ENCODE measurements at places on chromosomes 11 and 22.

GRCh38 chr11:134712228-134713145 is 300.4 kb upstream of the B3GAT1 start:
- no peak for DNase-seq

DNA sequence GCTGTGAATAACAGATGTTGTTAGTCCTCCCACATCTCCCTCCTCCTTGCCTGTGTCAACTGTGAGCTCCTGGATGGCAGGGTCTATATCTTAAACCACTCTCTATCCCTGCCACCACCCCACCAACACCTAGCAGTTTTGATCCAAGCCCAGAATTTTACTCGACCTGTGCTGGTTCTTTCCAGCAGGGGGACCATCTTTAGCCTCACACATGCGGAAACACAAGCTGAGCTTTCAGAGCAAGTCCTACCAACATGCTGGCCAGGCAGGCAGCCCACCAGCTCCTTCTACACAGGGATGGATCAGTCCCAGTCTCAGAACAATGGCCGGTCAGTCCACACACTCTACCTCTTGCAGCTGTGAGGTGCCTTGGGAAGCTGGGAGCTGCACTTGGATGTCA is 231.5 kb downstream of the NXPE2 start:
- DNase-seq, result no peak

GRCh38 chr11:14310679-14311078 is 48.3 kb downstream of the RRAS2 start:
- DNase-seq, result no peak

GRCh38 chr11:95003716-95004115 is 21.3 kb upstream of the KDM4E start:
- no peak for DNase-seq

- no peak for DNase-seq
These were observed 1.1 kb downstream of the NEAT1 start for GRCh38 chr11:65423516-65424204.

- DNase-seq, result no peak
These were observed 45.0 kb downstream of the CASP12 start for GRCh38 chr11:104853276-104853675.

GRCh38 chr11:34536056-34536455 is 22.5 kb upstream of the ELF5 start:
- no peak for DNase-seq

DNA sequence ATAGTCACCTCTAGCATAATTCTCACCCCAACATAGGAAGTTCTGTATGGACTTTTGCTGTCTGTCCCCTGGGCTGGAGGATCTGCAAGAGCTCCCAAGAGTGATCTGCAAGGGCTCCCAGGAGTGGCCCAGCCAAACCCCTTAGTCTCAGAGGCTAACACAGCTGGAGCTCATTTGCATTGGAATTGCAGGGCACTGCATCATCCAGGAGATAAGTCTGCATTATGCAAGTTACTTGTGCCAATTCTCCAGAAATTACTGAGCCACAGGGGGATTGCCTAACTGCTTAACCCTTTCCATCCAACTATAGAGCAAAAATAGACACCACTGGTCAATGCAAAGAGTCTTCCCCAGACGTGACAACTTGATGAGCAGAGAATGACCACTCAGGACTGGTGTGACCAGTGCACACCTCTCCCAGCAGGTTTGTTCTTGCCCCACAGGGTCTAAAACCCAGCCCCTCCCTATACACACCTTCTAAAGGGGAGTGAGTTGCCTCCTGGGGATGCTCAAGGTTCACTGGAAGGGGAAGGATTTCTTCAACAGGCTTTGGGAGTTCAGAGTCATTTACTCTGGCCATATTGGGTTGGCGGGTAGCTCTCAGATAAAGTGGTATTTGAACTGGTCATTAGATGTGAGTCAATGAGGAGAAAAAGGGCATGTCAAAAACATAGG is 38.4 kb downstream of the POU2AF3 start:
- no peak for DNase-seq

GRCh38 chr11:55726715-55727324 is 46.4 kb upstream of the OR5D13 start:
- no peak for DNase-seq

DNA sequence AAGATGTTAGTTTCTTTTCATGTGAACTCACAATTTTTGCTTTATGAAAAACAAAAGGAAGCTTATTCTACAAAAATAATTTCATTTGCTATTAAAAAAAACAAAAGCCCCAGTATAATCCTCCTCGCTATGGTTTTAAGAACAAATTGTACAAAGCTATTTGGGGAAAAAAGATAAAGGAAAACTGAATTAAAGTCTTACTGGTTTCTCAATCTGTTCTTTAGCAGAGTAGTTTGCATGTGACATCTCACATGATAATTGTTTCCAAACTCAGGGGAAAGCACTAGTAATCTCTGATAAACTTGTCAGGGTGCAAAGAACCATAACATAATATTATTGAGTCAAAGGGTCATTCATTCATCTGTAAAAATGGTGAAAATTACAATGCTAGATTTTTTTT is 2.9 kb upstream of the DDI1 start:
- DNase-seq, result no peak

DNA sequence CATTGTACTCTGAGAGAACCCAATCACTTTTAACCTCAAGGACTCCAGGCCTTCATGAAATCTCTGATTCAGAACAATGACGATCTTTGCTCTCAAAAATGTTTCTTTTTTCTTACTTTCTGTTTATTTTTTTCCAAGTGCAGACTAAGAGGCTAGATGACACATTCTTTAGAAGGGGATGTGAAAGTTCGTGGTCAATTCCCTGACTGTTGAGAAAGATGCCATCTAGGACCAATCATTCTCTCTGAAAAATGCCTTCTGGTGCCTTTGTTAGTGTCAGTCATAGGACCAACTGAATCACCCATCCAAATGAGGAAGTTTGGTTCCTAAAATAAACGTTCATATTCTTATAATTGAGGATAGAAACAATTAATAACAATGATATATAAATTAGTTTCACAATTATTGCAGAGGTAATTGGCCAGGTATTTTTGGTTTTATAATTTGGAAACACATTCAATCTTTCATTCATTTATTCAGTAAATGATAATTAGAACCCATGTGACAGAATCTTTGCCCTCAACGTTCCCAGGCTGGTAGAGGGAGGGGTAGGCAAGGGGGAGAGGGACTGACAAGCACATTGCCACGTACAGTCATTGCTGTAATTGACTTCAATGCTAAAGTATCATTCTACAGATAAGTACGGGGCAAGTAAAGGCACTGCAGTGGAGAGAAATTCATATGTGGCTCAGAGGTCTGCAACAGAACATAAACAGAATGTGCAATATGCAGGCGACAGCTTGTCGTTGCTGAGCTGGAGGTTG is 333.4 kb upstream of the MPPED2 start:
- DNase-seq, result no peak

DNA sequence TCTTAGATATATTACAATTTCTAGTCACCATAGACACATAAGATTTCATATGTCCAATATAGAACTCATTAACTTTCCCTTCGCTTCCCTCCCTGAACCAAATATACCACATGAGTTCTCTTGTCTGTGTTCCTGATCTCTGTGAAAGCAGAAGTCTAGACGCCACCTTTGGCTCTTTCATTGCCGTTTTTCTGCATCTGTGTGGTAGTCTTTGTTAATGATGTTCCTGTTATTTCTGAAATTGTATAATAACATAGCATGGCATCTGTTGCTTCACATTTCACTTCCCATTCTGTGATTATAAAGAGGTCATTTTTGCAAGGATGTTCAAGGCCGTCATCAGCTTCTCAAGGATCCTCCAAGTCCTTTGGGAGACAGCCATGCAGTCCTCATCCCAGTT is 58.5 kb downstream of the NCAM1 start:
- no peak for DNase-seq

DNA sequence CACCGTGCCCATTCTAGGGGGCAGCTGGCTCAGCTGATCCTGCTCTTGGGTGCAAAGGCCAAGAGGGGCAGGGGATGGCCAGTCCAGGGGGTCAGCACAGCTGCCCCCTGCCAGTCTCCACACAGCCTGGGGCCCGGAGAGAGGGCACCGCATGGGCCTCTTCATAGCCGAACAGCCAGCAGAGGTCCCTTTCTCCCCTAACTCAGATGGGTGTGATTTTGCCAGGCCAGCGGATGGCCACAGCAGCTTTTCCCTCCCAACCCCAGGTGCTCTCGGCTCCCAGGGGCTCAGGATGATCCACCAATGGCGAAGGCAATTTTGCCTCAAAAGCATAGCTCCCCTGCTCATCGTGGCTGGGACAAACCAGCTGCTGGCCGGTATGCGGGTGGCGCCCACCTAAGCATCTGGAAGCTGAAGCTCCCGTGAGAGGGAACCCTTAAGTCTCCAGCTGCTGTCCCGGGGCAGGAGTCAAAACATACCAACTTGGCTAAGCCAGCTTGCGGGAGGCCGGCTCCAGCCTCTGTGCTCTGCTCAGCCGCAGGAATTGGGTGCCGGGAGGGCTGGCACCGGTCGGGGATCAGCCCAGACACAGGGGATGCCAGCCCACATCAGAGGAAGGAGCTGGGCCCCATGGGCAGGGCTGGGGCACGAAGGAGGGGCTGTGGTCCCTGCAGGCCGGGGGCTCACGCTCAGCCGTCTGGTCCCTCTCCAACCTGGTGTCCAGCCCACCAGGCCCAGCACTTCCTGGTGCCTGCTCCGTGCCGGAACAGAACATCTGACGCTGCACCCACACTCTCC is 30.5 kb upstream of the GNB1L start:
- no peak for DNase-seq

Measured in activated CD8-positive, alpha-beta memory T cell treated with anti-CD3 and anti-CD28 coated beads for 1 hour (primary cell).